ENCODE measurements at places on chromosomes 11 and 22.

DNA sequence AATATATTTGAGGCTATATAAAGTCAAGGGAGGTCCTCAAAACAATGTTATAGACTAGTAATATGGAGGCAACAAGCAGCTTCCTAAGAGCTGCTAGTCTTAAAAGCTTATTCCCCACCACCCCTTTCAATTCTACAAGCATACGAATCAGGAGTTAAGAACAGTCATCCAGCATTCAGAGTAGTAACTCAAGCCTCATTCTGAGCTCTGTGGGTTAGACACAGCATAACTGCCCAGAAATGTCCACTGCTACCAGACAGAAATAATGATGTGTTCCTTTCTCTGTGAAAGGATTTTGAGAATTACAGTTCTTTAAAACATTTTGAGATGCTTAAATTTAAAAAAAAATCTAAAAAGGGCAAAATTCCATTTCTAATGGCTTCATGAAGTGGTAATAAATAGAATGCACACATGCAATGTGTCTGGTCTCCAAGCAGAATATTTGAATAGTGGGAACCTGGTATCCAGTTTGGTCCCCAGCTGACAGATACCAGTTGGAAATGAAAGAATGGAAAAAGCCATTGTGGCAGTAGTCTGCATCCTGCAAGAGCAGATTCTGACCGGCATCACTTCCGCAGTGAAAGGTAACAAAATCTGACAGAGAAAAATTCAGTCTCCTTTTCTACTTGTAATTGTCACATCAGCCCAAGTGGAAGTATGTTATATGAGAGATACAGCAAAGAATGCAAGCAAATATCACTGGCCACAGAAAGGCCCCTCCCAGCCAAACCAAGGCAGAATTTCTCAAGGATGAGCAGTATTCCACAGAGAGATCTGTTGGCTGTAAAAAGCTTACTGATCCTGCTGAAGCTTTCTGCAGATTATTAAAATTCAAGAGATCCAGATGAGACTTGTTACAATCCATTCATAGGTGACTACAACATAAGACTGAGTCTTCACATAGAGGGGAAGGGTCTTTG, 310.8 kb upstream of the PITPNB start:
- DNase-seq: no peak

DNA sequence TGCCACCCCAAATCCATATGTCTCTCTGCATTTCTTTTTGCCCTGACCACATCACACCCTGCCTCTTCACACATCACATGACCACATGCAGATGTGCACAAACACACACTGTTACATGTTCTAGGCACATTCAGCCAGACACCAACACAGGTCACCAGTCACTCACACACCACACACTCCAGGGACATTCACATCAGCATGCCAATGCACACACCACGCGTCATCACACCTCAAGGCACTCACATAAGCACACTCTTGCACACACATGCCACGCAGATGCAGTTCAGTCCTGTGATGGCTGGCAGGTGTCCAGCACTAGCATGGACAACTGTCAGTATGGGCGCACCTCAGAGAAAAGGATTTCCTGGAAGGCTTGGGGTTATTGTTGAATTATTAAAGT, 77.0 kb upstream of the MYOD1 start:
- DNase-seq: no peak

GRCh38 chr11:94956963-94957362, 16.4 kb downstream of the CWC15 start:
- DNase-seq: no peak

- no peak for DNase-seq
These were observed 14.7 kb downstream of the SULT4A1 start for GRCh38 chr22:43847376-43848289.

DNA sequence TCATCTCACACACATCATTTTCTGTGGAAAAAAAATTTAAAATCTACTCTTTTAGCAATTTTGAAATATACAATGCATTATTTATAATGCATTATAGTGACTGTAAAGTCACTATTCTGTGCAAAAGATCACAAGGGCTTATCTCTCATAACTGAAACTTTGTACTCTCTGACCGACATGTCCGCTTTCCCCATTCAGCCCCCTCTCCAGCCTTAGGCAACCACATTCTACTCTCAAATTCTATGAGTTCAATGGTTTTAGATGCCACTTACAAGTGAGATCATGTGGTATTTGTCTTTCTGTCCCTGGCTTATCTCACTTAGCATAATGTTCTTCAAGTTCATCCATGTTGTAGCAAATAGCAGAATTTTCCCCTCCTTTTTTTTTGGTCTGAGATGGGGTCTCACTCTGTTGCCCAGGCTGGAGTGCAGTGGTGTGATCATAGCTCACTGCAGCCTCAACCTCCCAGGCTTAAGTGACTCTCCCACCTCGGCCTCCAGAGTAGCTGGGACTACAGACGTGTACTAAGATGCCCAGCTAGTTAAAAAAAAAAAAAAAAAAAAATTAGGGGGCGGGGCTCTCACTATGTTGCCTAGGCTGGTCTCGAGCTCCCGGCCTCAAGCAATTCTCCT, 44.5 kb downstream of the SYN3 start:
- DNase-seq: no peak
